Activated CD8-positive, alpha-beta memory T cell treated with anti-CD3 and anti-CD28 coated beads for 4 hours (primary cell): ENCODE measurements at places on chromosomes 4 and X.

GRCh38 chr4:39706334-39706733, 8.4 kb downstream of the UBE2K start:
- no peak for DNase-seq

GRCh38 chr4:185797596-185798338, 14.2 kb downstream of the SORBS2 start:
- DNase-seq = no peak

DNA sequence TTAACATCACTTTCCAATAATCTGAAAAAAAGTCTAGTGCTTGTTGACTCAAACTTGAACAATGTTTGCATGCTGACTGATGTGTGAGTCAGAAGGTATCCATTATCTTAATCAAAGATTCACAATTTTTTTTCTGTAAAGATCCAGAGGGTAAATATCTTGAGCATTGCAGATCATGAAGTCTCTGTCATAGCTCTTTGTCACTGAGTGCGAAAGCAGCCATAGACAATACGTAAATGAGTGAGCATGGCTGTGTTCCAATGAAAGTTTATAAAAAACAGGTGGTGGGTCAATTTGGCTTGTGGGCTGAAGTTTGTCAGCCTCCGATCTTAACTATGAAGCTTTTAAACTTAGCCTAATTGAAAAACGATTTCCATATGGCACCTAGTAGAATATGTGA, 37.7 kb downstream of the NHS start:
- no peak for DNase-seq

- no peak for DNase-seq
Observed at GRCh38 chr4:54741202-54741601, 83.4 kb downstream of the KIT start.

DNA sequence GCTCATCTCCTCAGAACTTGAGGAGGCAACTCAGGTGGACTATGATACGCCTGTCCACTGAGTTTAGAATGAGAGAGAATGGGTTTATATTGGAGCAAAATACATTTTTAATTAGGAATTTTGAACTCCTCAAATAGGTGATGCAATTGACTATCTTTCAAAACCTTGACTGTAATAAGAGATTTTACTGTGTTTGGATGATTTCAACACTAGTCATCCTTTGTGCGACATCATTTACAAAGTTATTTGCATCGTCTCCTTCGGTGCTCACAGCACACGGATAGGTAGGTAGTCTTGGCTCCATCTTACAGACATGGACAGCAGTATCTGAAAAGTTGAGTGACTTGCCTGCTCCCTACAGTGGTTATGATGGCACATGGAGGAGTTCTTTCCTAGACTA, 67.0 kb downstream of the AASDH start:
- DNase-seq = no peak
